Renal pelvis (tissue), 12 donors: ENCODE measurements at places on chromosomes 7 and 10. TPM values are rescaled to one million over a fixed set of nuclear protein-coding genes. Genes with fewer than 3 reads are reported as not detected.

DNA sequence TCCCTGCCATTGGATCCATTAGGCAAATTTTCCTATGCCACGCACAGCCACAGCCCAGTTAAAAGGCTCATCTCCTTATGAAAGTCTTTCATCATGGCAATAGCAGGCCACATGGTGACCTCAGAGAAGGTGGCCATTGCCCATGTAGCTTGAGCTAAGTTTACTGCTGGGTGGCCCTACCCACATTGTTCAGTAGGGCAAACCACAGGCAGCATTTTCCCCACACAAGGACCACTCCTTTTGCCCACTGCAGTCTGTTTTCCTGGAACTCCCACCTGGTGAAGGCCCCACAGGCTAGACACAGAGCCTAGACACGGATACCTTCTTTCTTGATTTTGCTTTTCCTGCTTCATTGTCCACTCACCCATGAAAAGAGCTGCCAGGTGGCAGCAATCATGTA lies 101.5 kb upstream of the NPVF start:
- no peak for DNase-seq

GRCh38 chr7:17944720-17945119 lies 4.4 kb upstream of the SNX13 start:
- DNase-seq: no peak

DNA sequence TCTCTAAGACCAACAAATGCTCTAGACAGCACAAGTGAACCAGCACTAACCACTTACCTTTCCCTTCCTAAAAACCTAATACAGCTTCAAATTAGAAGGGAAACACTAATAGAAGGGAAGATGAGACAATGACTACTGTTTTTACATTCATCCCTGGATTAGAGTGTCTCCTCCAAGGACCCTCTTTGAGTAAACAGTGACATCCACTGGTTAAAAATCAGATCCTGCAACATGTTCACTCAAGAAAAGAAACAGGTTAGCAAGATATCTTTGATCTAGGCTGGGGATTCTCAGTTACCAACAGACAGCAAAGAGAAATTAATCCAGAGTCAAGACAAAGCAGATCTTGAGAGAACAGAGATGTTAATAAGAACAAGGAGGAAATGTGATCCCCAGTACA lies 177.7 kb upstream of the GHITM start:
- no peak for DNase-seq

DNA sequence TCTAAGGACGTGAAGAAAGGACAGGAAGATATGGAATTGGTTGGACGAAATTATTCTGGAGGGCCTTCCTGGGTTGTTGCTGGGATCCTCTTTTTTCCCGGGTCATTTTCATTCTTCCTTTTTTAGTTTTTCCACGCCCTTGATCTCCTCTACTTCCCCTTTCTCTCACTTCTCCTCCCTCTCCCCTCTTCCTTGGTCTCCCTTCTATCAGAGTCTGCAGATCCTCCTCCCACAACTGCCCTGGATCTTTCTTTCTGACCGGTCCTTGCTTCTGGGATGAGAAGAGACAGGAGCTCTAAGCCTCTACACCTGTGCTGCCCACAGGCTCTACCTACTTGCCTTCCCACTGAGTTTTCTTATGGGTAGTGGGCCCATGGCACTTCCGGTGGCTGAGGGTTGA lies 103.7 kb upstream of the RELN start:
- no peak for DNase-seq

DNA sequence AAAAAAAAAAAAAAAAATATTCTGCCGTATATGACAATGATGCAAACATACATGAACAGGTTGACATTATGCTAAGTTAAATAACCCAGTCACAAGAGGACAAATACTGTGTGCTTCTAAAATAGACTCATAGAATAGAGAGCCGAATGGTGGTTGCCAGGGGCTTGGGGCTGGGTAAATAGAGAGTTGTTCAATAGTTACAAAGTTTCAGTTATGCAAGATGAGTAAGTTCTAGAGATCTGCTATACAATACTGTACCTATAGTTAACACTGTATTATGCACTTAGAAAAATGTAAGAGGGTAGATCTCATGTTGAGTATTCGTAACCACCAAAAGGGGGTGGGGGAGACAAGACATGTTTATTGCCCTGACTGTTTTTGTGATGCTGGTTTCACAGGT lies 77.1 kb upstream of the GNAI1 start:
- no peak for DNase-seq

DNA sequence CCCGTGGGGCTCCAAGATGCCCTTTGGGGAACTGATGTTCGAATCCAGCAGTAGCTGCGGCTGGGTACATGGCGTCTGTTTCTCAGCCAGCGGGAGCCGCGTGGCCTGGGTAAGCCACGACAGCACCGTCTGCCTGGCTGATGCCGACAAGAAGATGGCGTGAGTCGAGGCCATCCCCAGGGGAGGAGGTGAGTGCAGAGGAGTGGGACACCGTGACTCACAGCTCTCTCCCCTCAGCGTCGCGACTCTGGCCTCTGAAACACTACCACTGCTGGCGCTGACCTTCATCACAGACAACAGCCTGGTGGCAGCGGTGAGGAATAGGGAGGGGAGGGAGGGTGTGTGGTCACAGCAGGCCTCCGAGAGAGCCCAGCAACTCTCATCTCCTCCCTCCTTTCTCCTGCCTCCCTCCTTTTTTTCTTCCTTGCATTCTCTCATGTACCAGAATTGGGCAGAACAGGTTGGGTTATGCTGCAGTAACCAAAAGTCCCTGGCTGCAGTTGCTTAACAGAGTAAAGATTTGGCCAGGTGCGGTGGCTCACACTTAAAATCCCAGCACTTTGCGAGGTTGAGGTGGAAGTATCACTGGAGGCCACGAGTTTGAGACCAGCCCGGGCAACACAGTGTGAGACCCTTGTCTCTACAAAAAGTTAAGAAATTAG lies 16.5 kb downstream of the ARPC1B start:
- no peak for DNase-seq

The DOCK1 gene
- 61.9 TPM for polyA plus RNA-seq

The INSIG1 gene
- 32.7 TPM for polyA plus RNA-seq
